ENCODE measurements at places on chromosomes 16 and 17.

GRCh38 chr16:47865337-47865855 lies 290.4 kb downstream of the ABCC12 start:
- DNase-seq: no peak

DNA sequence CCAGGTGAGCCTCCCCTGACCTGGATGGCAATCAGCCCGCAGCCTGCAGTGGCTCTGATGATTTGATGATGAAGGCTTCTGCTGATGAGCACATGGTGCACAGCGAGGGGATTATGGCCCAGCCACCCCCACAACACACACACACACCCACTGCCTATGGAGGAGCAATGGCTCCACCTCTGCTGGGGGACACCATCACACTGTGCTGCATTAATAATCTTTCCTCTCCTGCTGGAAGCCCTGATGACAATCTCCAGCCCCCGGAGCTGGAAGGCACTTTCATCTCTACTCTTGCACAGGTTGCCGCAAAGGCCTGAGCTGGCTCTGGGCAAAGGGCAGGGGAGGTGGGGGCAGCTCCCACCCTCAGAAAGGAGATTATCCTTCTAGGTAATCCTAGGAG lies 79.9 kb downstream of the PLXDC1 start:
- DNase-seq: no peak

GRCh38 chr16:79808731-79809130 lies 208.2 kb upstream of the MAF start:
- no peak for DNase-seq

DNA sequence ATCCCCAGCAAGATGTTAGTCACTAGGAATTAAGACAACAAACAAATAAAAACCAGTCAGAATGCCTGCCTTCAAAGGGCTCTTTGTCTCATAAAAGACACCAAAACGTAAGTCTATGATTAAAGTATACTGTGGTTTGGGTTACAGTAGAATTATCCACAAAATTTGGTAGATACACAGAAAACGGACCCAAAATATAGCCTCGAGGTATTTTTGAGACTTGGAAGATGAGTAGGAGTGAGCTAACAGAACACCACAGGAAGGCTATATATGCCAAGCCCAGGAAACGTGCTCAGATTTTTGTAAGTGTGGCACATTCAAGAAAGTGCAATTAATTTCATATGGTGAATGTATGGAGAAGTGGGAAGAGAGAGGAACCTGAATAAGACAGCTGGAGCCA lies 831.4 kb downstream of the CDH11 start:
- DNase-seq: no peak

DNA sequence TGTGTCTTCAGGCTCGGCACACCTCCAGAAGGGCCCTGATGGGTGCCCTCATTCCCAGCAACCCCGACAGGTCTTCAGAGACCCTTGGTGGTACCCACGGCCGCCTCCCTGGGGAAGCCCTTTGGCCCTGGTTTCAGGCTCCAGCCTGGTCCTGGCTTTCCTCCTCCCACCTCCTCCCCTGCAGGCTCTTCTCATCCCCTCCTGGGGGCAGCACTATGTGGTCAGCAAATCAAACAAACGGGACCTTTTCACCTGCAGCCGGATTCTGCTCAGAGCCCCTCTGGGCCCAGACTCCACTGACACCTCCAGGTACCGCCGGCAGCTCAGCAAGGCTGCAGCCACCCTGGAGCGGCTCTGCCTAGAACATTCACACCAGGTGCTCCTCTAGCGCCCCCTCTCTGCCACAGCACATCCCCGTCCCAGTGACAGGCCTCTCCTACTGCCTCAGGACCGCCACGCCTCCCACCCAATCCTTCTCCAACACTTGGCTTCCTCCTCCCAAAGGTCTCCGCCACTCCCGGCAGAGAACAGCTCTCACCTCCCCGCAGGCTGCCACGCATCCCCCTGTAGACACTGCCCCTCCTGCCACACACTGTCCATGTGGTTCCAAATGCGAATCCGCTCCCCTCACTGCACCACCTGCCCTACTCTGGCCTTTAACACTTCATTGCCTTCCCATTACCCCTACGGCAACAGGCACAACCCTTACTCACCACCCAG lies 12.0 kb downstream of the CORO7 start:
- no peak for DNase-seq

DNA sequence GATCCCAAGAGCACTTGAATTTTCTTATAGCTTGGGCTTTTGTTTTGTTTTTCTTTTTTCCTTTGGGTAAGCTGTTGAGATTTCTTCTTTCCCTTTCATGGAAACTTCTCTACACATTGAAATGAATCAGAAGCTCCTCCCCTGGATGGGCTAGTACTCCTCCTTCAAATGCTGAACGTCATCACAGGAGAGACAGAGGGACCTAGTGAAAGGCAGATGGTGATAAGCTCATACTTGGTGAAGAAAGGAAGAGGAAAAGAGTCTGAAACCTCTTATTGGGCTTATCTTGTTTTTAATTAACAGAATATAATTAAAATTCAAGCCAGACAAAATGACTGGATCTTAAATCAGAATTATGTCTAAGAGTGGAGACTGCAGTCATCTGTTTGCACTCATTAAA lies 147.3 kb downstream of the SNX11 start:
- no peak for DNase-seq

- no peak for DNase-seq
These were observed 162.8 kb downstream of the BCAS3 start for GRCh38 chr17:60840456-60840855.

DNA sequence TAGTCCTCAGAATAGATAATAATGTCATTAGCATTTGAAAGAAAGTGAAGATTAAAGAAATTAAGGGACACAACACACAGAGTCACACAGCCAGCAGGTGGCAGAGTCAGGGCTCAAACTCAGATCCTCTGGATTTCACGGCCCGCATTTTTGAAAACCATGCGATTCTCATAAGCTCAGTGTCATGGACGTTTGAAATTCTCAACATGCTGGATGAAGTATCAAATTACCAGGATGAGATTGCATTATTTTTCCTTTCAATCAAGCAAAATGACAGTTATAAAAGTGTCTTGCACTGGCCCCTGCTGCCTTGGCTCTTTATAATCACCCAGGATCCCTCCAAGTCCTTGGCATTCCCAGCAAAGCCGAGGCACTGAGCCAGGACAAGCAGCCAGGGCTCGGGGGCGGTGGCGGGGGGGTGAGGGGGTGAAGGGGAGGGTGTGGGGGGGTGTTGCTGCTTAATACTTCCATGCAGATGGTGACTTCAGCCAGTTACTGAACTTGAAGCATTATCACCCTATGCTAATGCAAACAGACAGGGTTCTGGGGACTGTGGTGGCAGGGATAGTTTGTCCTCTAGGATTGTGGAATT lies 6.6 kb upstream of the BMERB1 start:
- peak; percentile 51 for DNase-seq

DNA sequence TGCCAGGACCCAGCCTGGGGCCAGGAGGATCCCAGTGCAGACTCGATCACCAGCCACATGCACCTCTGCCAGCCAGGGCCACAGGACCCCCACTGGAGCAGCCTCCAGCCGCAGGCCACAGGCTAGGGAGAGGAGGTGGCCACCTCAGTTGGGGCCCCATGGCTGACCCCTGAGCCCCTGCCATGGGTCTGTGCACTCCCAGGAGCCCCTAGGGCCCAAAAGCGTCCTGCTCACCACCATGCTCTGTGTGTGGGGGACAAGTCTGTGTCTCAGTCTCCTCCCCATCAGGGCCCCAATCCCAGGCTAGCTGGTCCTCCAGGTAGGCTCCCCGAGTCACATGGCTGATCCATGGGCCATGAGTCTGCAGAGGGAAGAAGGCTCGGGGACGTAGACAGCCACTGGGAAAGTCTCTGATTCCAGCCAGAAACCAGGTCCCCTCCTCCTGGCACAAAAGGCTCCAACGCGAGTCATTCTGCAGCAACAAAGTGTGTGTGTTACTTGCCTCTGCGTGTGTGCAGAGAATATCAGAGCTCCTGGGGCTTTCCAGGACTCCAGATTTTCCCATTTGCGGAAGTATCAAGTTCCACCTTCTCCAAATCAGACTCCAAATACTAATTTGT lies 6.1 kb upstream of the PRSS8 start:
- DNase-seq: peak; percentile 23

GRCh38 chr17:49987681-49988441 lies 7.2 kb downstream of the DLX3 start:
- no peak for DNase-seq

DNA sequence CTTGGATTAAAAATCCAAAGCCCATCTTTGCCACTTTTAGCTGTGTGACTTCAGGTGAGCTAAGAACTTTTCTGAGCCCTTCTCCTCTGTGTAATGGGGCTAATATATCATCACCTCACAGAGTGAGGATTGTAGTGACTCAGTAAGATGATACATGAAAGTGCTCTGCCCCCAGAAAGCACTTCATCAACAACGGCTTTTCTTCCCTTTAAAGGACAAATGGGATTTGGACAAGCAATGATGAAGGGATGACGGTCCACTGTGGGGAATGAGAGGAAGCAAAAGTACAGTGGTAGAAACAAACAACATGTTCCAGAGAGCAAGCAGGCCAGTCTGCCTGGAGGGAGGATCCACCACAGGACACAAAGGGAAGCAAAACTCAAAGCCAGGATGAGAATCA lies 14.3 kb upstream of the TMED6 start:
- no peak for DNase-seq

- no peak for DNase-seq
These were observed 1.7 kb downstream of the ADORA2B start for GRCh38 chr17:15946611-15947120.

- no peak for DNase-seq
These were observed 522 bp upstream of the GLG1 start for GRCh38 chr16:74607310-74607961.

DNA sequence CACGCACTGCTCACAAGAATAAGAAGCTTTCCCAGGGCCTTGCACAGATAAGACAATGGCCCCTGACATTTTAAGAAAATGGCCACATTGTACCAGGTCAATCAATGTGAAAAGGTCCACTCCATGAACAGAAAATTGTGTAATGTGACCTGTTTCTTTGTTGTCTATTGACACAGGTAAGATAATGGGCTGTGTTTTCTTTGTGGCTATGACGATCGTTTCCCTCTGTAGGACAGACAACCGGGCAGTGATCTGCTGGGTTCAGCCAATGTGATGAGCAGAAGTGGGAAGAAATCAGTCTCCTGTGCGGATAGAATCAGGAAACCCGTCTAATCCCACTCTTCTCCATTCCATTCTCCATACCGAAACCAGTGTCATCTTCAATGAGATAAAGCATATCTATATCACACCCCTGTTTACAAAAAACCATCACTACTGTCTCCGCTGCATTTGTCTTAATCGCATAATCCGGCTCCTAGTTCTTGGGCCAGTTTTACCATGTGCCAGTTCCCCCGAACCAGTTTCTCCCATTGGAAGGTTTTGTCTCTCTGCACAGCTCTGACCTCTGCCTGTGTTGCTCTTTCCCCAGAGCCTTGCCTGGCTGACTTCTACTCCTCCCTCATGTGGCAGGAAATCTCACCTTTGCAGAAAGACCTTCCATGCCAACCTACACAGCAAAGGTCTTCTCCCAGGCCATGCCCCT lies 66.9 kb upstream of the ATF7IP2 start:
- no peak for DNase-seq

All from skeletal muscle cell (primary cell).